ENCODE measurements at places on chromosomes 13 and 19.

DNA sequence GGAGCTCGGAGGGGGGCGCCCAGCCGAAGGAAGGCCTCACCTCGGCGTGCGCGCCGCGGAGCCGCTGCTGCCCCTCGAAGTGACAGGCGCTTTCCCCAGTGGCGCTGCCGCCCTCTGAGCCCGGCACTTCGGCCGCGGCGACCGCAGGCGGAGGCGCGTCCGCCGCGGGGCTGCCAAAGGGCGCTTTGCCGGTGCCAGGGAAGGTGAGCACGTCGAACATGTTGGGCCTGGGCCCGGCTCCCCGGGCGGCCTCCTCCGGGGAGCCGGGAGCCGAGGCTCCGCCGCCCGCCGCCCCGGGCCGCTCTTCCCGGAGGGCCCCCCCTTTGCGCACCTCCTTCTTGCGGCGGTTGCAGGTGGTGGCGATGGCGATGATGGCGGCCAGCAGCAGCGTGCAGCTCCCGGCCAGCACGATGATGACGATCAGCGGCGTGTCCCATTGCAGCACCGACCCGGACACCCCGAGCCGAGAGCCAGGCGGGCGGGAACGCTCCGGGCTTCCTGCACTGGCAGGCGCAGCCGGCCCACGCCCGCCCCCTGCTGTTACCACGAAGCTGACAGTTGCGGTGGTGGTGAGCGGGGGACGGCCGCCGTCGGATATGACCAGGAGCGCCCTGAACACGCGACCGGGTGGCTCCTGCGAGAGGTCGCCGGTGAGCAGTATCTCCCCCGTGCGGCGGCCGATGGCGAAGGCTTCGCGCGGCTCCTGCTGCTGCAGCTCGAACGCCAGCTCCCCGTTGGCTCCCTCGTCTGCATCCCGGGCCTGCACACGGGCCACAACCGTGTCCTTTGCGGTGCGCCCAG lies 2.5 kb downstream of the PCDH8 start:
- DNase-seq = no peak

DNA sequence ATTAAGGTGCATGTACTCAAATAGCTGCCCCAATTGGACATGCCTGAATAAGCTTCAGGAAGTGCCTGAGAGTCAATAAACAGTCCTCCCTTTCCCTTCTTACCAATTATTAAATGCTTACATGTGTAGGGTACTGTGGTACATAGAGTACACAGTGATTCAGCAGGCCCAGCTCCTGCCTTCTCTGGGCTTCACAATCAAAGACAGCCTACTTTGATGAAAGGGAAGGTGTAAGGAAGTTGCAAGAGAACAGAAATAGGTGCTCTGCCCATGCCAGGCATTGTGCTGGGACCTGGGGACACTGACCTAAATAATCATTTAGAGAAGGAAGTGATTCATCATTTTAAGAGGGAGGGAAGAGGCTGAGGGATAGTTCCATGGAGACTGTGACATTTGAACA lies 17.2 kb downstream of the FRY start:
- no peak for DNase-seq

DNA sequence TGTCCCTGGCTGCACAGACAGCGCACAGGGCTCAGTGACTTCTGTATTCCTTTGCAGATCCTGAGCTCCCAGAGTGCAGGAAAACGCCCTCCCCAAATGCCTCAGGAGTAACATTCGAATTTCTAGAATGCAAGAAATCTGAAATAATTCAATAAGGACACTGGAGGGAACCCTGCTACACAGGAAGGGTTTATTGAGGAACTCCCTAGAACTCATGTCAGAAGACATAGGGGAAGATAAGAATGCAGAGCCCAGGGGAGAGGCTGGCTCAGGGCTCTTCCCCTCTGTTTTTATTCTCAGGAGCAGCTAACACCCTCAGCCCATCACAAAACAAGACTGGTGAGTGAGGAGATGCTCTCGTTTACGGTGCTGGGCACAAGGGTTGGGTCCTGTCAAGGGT lies 6.8 kb downstream of the LILRA1 start:
- no peak for DNase-seq

GRCh38 chr19:27733551-27734266 lies 1479.2 kb downstream of the UQCRFS1 start:
- DNase-seq = no peak

GRCh38 chr13:41402691-41403511 lies 54.4 kb upstream of the RGCC start:
- DNase-seq = no peak

DNA sequence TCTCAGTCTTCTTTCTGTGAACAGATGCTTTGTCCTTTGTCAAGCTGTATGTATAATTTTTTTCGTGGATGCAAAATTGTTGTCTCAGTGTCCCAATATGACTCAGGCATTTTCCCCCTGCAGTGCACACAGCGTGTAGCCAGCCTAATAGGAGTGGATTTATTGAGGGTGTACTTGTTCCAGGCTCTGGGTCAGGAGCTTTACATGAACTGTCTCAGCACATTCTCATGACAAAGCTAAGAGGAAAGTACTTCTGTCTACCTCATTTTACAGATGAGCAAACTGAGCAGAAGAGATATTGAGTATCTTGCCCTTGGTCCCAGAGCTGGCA lies 50.8 kb downstream of the STK24 start:
- no peak for DNase-seq

DNA sequence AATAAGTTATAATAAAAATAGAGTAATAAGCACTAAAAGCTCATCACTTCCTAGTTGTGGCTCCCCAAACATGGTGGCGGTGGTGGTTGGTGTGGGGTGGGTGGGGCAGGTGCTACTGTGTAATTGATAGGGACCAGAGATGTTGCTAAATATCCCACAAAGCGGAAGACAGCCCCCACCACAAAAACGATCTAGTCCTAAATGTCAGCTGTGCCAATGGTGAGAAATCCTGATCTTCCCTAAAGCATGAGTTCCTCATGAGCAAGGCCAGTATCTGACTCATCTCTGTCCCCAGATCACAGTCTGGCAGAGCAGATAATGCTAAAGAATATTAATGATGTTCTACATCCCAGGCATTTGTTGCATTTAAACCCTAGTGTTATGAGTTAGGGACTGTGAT lies 1.9 kb upstream of the EDDM13 start:
- no peak for DNase-seq

- DNase-seq = no peak
Observed at GRCh38 chr19:55695511-55696290, 20.7 kb downstream of the EPN1 start.

DNA sequence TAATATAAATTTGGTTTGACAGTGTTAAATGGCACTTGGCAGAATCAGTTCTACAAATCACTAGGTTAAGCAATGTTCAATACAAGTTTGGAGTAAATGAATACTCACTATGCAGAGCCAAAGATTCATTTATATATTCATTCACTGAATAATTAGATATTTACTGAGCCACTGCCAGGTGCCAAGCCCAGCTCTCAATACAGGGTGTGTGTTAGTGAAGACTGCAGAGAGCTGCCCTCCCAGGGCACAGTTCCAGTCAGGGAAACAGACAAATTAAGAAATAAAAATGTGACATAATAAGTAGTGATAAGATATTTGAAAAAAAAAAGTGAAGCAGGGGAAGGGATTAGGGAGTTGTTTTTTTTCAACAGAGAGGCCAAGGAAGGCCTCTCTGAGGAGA lies 411.7 kb downstream of the KCNRG start:
- no peak for DNase-seq

DNA sequence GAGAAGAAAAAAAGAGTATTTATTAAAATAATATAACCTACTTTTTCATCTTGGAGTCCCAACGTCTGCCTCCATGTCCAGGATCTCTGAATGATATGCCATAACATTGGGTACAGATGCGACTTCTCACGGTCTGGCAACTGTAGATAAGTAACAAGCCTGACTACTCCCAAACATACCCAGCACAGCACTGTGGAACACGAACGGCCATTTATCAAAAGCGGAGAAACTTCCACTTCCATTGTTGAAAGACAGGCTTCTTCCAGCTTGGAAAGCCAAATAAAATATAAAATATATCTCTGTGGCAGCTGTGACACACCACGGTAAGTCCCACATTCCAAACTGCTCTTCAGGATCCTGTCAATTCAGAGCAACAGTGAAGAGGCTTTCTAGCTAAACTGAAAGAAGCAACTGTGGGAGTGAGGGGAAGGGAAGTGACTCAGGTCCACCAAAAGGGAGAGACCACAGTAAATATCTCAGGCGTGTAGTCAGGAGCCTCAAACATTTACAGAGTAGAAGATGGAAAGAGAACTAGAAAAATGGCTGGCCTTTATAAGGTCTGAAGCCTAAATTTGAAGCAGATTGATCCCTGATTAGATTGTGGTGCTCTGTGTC lies 331.7 kb downstream of the LIG4 start:
- DNase-seq = no peak

Data from NCI-H1694 (cell line).